Fibroblast of skin of right biceps (primary cell): ENCODE measurements at places on chromosomes 7 and 10.

GRCh38 chr7:14858866-14859265, 43.7 kb downstream of the DGKB start:
- DNase-seq: no peak

DNA sequence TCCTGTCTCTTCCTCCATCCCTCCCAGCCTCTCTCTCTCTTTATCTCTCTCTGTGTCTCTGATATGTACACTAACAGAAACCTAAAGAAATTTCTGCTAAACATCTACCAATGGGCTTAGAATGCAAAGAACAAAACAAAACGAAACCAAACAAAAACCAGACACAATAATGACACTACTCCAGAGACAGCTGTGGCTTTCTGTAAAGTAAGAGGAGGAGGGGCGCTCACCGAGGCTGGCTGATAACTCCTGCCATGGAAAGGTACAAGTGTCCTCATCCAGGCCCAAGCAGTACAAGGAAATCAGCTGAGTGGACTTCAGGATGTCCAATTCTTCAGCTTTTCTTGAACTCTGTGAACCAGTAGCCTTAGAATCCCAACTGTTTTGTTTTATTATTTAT, 70.4 kb upstream of the FZD8 start:
- no peak for DNase-seq

DNA sequence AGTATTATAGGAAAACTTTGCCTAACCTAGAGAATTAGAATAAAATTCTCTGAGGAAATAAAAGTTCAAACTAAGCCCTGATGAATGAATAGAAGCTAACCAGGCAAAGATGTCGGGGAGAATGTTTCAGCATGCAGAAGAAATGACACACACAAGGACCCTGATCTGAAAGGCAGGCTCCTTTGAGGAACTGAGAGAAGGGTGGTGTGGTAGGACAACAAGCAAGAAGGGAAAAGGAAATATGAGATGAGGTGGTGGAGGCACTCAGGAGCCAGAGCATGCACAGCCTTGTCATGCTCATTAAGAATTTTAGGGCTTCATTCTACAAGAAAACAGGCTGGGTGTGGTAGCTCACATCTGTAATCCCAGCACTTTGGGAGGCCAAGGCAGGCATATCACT, 90.6 kb downstream of the ARHGAP12 start:
- no peak for DNase-seq

GRCh38 chr7:108124820-108125219, 5.3 kb downstream of the LAMB4 start:
- no peak for DNase-seq

DNA sequence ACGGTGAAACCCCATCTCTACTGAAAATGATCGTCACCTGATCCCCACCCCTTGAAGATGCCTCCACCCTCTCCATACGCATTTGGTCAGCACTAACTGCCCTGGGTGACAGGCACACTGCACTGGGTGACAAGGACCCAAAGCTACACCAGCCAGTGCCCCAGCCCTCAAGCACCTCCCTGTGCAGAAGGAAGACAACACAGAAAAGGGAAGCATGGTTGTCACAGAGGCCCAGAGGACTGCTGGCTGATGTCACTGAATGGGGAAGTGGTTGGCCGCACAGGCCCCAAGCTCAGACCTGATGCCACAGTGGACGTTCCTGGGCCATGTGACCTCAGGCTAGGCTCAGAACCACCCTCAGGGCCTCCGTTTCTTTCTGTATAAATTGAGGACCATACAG, 4.2 kb upstream of the PILRA start:
- DNase-seq: no peak

DNA sequence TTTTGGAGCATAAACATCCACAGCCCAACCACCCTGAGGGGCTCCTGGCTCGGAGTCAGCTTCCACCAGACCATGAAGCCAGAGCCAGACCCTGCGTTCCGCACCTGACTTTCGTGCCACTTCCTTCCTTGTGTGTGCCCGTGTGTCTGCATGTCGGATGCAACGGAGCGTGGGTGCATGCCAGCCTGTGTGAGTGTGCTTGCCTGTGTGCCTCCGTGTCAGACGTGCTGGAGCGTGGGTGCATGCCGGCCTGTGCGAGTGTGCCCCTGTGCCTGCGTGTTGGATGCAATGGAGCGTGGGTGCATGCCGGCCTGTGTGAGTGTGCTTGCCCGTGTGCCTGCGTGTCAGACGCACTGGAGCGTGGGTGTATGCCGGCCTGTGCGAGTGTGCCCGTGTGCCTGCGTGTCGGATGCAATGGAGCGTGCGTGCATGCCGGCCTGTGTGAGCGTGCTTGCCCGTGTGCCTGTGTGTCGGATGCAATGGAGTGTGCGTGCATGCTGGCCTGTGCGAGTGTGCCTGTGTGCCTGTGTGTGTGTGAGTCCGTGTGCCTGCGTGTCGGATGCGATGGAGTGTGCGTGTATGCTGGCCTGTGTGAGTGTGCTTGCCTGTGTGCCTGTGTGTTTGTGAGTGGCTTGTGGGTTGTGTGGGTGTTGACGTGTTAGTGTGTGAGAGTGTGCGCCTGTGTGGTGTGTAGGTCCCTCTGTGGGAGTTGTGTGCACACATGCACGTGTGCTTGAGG, 28.1 kb upstream of the KNDC1 start:
- DNase-seq: no peak
